Stimulated activated CD4-positive, alpha-beta T cell treated with anti-CD3 and anti-CD28 coated beads, Interleukin-15, amount 100 ng/mL, for 1 hour (primary cell): ENCODE measurements at places on chromosomes 2 and 18.

DNA sequence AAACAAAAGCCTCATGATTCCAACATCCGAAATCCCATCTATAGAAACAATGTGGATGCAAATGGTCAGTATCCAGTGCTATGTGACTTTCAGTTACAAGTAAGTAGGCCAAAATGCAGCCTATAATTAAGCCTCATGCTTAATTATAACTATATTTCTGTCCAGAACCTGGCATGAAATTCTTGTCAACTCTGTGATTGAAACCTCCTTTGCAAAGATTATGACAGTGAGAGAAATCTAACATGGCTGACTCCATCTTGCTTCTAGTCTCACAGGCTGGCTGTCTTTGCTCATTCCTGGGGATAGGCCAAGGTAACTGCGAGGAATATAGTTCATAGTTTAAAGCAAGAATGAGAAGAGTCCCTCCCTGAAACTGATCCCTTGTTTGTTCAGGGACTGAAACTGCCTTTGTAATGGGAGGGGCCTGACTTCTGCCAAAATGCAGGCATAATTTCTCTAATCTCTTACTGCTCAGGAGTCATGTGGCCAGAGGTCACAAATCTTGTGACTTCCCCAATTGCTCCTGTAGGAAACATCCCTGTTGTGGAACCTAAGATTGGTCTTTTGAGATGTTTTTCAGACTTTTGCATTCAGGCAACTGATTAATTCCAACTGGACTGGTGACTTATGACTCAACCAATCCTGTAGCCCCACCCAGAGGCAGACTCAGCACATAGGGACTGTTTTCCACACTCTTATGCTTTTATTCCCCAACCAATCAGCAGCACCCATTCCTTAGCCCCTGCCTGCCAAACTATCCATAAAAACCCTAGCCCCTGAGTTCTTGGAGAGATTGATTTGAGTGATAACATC is 84.5 kb upstream of the TLK1 start:
- no peak for DNase-seq

- no peak for DNase-seq
Measured at GRCh38 chr2:141029428-141030078, 1101.3 kb downstream of the LRP1B start.

DNA sequence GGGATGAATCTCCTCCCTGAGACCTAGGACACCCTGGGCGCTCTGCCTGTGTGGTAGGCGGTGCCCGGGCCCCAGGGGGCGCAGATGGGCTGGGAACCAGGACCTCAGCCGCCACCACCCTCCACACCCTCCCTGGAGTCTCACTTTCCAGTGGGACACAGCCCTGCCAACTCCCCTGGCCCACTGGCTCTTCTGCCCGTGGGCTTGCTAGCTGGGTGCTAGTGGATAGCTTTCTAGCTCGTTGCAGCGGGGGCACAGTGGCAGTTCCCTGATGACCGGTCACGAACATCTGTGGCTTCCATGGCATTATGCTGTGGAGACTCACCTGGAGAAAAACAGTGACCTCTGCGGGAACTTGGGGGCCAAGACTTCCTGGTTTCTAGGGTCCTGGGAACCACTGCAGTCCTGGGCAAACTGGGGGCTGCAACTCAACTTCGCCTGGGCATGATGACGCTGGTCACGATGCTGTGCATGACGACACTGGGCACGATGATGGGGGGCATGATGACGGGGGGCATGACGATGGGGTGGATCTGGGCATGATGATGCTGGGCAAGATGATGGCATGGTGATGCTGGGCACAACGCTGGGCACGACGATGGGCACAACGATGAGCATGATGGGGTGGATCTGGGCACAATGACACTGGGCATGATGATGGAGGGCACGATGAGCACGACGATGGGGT is 31.0 kb upstream of the ALLC start:
- no peak for DNase-seq

- no peak for DNase-seq
Measured at GRCh38 chr2:38535404-38535743, 67.4 kb downstream of the HNRNPLL start.

DNA sequence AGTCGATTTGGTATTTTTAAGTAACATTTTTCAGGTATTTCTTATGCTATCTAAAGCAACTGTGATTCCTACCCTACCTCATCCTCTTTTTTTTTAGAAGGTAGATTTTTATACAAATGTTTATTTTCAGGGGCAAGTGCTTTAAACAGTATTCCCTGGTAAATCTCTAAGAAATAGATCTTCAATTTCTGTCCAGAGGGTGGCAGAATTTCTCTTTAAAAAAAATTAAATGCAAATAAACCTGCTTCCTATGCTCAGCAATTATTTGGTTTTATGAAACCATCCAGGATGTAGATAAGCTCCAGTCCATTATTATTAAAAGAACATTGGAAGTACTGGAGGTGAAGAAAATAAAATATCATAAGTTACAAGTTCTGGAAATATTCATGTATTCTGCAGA is 191.9 kb downstream of the MYO3B start:
- no peak for DNase-seq

GRCh38 chr2:226578879-226579278 is 220.7 kb downstream of the IRS1 start:
- no peak for DNase-seq

DNA sequence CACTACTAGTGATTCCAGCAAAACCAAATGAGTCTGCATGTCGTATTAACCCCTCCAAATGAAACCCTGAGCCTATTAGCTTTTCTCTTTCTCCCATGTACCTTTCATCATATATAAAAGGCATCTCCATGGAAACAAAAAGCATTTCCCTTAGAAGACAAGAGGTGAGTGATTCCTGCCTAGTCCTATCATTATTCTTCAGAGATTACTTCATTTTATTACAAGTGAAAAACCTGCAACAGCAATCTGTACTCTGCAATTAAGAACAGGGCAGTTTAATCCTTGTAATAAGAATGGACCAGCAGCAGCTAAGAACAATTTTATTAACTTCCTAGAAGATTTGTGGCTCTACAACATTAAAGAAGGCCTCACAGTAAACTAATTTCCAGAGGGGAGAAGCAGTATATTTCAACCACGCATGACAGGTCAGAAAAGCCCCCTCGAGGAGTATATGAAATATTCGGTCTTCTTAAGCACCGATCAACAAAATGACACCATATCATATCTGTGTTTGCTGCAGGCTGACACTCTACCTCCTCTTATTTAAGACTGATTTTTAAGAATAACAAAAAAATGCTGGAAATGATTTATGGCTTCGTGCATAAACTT is 132.3 kb upstream of the TFPI start:
- DNase-seq: no peak

DNA sequence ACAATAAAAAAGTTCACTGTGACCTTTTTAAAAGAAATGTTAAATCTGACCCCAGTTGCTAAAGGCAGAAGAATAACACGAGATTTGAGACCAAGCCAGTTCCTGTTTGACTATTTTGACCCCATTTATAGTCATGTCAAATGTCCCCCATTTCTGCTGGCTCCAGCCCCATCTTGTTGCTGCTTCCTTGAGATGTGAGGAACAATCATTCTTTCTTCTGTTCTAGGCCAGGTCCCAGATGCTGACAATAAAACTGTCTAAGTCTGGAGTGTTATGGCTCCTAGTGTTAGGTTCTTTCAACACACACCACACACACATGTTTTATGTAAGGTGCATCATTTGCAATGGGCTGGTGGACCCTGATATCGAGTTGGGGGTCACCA is 92.0 kb upstream of the CYP1B1 start:
- DNase-seq: no peak

DNA sequence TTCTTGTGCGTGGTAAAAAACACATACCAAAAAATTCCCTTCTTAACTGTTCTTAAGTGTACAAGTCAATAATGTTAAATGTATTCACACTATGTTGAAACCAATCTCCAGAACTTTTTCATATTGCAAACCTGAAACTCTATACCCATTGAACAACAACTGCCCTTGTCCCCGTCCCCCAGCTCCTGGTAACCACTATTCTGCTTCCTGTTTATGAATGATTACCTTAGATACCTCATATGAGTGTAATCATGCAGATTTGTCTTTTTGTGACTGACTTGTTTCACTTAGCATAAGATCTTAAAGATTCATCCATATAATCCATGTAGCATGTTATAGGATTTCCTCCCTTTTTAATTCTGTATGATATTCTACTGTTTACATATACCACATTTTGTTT is 59.9 kb downstream of the NAT8 start:
- no peak for DNase-seq

DNA sequence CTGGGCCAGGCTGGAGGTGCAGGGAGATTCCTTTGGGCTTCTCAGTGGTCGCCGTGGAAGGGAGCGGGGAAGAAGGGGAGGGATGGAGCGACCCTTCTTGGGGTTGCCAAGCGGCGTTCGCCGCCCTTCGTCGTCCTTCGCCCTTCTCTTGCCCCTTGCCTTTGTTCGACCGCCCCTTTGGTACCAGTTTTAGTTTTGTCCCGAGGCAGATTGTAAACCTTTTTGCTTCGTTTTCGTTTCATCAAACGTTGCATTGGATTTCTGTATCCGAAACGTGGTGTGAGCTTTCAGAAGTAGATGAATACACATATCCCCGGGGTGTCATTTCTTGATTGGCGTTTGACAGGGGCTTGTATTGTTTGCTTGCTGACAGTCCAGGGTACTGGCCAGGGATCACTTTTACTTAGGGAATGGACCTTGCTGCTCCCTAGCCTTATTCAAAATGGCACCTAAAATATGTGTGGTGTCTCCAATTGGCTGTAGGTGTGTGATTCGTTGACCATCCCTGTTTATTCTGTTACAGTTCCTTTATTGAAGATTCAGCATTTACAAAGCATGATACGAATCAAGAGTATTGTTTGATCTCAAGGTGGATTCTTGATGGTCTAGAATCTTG is 788 bp downstream of the USP14 start:
- no peak for DNase-seq

- DNase-seq: no peak
Measured at GRCh38 chr2:237912271-237913192, 53.1 kb downstream of the RAMP1 start.

DNA sequence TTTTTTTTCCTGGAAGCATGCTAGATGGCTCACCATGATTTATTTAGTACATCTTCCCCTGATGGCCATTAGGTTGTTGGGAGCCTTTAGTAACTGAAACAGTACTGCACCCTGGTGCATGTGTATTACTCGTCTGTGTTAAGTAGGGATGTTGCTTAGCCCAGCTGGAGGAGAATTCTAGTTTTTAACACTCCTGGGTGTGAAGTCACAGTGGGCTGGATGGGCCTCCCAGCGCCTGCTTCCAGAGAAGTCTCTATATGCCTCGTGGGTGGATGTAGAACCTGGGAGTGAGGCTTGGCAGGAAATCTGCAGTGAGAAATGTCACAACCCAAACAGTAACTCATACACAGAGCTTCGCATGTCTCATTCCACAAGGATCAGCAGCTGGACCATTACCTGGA is 28.9 kb upstream of the NT5DC4 start:
- DNase-seq: no peak

GRCh38 chr2:227486688-227487087 is 14.7 kb downstream of the AGFG1 start:
- DNase-seq: no peak

DNA sequence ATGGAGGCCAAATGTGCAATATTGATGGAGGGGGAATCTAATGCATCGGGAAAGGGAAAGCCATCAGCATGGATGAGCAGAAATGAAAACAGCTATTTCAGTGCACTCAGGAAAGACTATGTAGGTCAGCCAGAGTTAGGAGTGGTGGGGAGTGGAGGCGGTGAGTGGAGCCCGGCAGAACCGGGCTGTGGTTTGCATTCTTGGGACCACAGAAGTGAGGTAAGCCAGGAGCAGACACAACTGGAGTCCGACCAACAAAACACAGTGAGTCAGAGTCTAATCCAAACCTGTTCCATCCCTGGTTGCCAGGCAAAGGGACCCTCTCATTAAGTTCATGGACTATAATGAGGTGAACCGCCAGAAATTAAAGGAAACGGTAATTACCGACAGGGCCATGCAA is 61.1 kb upstream of the RAB12 start:
- no peak for DNase-seq

DNA sequence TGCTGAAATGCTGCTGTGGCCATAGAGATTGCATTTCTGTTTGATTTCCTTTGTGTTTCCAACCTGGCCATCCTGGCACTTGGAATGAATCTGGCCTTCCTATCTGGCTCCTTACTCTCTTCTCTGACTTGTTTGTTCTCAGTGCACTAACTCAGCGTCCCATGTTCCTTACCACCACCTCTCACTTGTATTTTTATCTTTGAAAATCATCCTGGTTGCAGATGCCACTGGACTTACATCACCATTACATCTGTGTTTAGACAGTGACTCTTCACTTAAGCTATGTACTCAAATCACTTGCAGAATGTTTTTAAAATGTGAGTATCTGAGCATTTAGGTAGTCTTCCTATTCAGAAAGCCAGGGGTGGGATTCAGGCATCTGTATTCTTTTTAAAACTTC is 239.5 kb downstream of the WDR7 start:
- DNase-seq: no peak

GRCh38 chr2:120473522-120474271 is 127.8 kb downstream of the INHBB start:
- no peak for DNase-seq

- DNase-seq: no peak
Measured at GRCh38 chr18:22423878-22424564, 6.3 kb upstream of the CTAGE1 start.

DNA sequence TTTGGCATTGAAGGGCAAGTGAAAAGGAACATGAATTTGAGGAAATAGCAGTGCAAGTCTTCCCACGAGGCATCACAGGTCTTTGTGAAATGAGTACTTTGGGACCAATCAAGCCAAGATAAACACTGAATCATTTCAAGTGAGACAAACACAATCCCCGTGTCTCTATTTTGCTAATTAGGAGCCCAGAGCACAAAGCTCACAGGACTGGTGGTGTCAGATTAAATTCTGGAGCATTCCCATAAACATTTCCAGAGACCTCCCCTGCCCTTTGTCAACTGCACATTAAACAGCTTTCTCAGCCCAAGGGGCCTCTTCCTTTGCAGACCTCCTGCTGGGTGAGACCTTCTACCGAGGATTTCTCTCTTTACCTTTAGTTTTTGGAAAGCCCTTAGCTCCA is 50.7 kb downstream of the DAPL1 start:
- DNase-seq: no peak

GRCh38 chr2:158194229-158194628 is 92.6 kb downstream of the UPP2 start:
- no peak for DNase-seq

GRCh38 chr2:115412501-115412900 is 970.1 kb downstream of the DPP10 start:
- DNase-seq: no peak

DNA sequence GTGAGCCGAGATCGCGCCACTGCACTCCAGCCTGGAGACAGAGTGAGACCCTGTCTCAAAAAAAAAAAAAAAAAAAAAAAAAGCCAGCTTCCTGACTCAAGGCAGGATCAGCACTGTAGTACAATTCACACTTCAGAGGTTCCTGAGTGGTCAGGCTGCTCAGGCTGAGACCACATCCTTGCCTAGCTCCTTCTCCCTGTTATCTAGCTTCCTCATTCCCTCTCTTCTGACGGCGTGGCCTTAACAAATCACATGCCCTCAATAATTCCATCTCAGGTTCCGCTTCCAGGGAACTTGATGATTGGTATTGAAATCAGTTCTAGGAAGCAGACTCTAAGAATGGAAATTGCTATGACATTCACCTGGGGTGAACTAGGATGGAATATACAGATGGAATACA is 29.8 kb upstream of the KDM3A start:
- no peak for DNase-seq

- DNase-seq: no peak
Measured at GRCh38 chr2:204049635-204050034, 113.1 kb downstream of the ICOS start.
